ENCODE measurements at places on chromosomes 2 and 18. TPM values are rescaled to one million over a fixed set of nuclear protein-coding genes. Genes with fewer than 3 reads are reported as not detected.

EMILIN2 gene
- total RNA-seq = 70.8 TPM

UGT1A3 gene
- not detected for total RNA-seq

PNPT1 gene
- 11.6 TPM for total RNA-seq

DNA sequence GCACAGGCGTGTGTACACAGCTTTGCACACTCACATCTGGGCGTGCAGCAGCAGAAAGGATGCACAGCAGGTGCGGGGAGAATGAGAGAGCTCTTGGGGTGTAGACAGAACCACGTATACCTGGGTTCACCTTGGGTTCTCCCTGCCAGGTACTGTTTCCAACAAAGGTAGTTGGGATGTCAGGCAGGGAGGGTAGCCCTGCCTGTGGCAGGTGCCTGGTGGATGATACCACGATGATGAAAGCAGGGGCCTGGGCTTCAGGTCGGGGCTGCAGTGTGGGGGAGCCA is 6.5 kb upstream of the ARID5A start:
- no peaks in the 10 kb centered on the region for H3K27me3 ChIP-seq
- no peak overlapping the region for H3K4me3 ChIP-seq
- DNase-seq = no peak
- H3K36me3 ChIP-seq = no peaks in the 10 kb centered on the region
- peaks cover 6% of the 10 kb centered on the region for H3K4me1 ChIP-seq
- peak overlapping the region; percentile 13 for H3K27ac ChIP-seq

DNA sequence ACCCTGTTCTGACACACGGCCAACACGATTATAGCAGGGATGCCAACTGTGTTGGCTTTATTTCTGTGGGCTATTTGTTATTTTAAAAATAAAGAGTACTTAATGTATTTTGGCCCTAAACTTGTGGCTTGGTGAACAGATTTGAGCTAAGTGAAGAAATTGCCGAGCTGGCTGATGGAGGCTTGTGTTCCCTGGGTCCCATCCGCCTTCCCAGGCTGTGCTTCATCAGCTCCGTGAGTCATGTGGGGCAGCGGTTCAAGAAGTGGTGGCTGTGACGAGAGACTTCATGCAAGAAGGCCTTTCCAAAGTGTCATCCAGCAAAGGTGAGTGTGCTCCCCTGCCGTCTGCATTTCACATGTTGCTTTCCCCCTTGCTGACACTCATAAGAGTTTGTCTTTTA is 73.6 kb upstream of the NCK2 start:
- H3K27ac ChIP-seq = no peak overlapping the region
- DNase-seq = no peak
- H3K4me1 ChIP-seq = peaks cover 8% of the 10 kb centered on the region
- H3K36me3 ChIP-seq = no peaks in the 10 kb centered on the region

DNA sequence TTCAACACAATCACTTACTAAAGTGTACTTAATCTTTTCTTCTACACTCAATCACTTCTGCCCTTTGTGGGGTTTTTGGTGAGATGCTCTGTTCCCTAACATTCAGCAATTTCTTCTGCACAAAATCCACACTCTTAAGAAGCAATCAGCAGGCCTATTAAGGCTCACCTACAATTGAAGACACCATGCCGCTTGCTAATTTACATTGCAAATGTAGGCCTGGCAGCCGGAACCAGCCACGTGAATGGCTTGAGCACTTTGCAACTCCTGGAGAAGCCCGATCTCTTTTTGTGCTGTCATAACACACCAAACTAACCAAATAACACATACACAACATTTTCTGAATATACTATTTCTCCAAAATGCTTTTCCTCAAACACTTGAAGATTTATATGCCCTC is 66.3 kb downstream of the NYAP2 start:
- no peaks in the 10 kb centered on the region for H3K36me3 ChIP-seq
- H3K27me3 ChIP-seq = no peaks in the 10 kb centered on the region
- no peak overlapping the region for H3K27ac ChIP-seq
- no peaks in the 10 kb centered on the region for H3K4me1 ChIP-seq
- no peak overlapping the region for H3K4me3 ChIP-seq
- no peak for DNase-seq

- no peak for DNase-seq
- no peak overlapping the region for H3K4me3 ChIP-seq
- H3K27ac ChIP-seq = no peak overlapping the region
- H3K27me3 ChIP-seq = no peaks in the 10 kb centered on the region
- no peaks in the 10 kb centered on the region for H3K36me3 ChIP-seq
Observed at GRCh38 chr2:191202209-191202721, 42.9 kb upstream of the MYO1B start.
